ENCODE measurements at places on chromosomes 6 and 20. TPM values are rescaled to one million over a fixed set of nuclear protein-coding genes. Genes with fewer than 3 reads are reported as not detected.

GRCh38 chr6:105593056-105593690 is 190.3 kb upstream of the PREP start:
- H3K4me1 ChIP-seq: peaks cover 66% of the 10 kb centered on the region
- H3K27ac ChIP-seq: peak overlapping the region; percentile 96
- H3K27me3 ChIP-seq: no peaks in the 10 kb centered on the region
- no peak for DNase-seq
- H3K4me3 ChIP-seq: no peak overlapping the region
- H3K36me3 ChIP-seq: no peaks in the 10 kb centered on the region

DNA sequence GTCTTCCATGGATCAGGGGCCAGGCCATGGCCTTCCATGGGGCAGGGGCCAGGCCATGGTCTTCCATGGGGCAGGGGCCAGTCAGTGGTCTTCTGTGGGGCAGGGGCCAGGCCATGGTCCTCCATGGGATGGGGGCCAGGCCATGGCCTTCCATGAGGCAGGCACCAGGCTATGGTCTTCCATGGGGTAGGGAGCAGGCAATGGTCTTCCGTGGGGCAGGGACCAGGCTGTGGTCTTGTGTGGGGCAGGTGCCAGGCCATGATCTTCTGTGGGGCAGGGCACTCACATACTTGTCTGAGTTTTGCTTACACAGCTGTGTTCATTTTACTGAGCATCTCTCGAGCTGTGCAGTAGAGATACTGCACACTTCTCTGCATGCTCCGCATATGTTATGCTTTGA is 57.3 kb upstream of the THBS2 start:
- no peaks in the 10 kb centered on the region for H3K4me1 ChIP-seq
- no peak for DNase-seq
- H3K4me3 ChIP-seq: no peak overlapping the region
- H3K27ac ChIP-seq: no peak overlapping the region

DNA sequence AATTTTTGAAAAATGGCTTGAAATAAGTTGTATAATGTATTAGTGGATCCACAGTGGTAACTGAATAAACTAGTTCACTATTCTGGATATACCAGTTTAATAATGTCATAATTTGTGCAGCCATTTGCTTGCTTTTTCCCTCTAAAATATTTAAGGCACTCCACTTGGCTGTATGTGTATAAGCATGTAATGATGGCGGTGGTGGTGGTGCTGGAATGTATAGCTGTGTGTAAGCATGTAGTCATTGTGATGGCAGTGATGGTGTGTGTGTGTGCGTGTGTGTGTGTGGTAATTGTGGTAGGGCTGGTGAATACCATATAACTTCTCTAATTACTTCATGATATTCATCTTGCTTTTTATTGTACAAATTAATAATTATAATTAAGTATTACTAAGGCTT is 89.2 kb upstream of the HIVEP1 start:
- H3K36me3 ChIP-seq: no peaks in the 10 kb centered on the region
- H3K27me3 ChIP-seq: no peaks in the 10 kb centered on the region
- H3K4me1 ChIP-seq: peaks cover 27% of the 10 kb centered on the region
- no peak for DNase-seq
- no peak overlapping the region for H3K27ac ChIP-seq

- no peaks in the 10 kb centered on the region for H3K4me1 ChIP-seq
- no peak overlapping the region for H3K27ac ChIP-seq
- DNase-seq: no peak
These were observed 9.9 kb downstream of the GGT7 start for GRCh38 chr20:34862724-34863123.

DNA sequence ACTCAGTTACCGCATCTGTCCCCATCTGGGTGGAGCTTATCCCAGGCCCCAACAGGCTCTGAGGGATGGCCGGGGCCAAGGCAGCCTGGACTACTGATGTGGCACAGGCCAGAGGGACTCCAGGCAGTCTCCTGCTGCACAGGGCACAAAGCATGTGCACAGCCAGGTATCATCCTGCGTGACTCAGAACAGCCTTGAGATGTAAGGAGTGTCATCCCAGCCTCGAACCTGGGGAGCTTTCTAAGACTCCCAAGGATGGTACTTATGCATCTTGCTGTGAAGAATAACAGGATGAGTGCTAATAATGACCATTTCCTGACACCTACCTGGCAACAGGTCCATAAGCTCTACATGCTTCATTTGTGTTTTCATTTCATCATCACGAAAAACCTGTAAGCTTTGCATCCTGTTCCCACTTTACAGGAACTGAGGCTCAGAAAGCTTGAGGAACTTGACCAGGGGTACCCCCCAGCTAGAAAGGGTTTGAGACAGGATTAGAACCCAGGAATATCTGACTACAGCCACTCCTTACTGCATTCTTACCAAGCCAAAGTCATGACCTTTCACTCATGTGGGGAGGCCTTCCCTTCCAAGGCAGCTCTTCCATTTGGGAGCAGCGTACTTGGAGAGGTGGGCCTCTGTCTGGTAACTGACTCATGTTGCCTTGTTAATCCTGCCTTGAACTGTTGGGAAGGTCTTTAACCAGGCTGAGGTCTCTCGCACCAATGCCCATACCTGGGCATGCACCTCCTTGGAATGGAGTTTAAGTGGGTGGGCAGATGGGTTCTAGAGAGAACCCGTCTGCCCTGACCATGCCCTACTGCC is 1.9 kb downstream of the TRIB3 start:
- H3K36me3 ChIP-seq: peaks cover under 1% of the 10 kb centered on the region
- H3K27ac ChIP-seq: no peak overlapping the region
- DNase-seq: no peak
- peaks cover 9% of the 10 kb centered on the region for H3K4me1 ChIP-seq
- H3K4me3 ChIP-seq: peak overlapping the region; percentile 68

DNA sequence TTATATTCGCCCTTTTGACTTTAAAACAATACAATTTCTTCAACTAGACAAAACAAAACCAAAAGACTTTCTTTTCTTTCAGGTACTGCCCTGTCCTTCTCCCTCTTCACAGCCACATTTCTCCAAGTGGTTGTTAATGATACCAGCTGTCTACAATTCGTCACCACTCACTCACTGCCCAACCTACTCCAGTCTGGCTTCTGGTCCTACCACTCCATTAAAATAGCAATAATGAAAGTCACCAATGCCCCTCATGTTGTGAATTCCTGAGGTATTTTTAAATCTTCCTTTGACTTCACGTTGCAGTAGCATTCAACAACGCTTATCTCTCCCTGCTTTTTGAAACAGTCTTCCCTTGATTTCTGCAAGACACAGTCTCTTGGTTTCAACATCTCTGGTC is 11.6 kb upstream of the MAN1A1 start:
- DNase-seq: no peak
- H3K27me3 ChIP-seq: peaks cover 3% of the 10 kb centered on the region
- H3K4me3 ChIP-seq: no peak overlapping the region
- H3K4me1 ChIP-seq: no peaks in the 10 kb centered on the region
- H3K36me3 ChIP-seq: no peaks in the 10 kb centered on the region
- no peak overlapping the region for H3K27ac ChIP-seq

DNA sequence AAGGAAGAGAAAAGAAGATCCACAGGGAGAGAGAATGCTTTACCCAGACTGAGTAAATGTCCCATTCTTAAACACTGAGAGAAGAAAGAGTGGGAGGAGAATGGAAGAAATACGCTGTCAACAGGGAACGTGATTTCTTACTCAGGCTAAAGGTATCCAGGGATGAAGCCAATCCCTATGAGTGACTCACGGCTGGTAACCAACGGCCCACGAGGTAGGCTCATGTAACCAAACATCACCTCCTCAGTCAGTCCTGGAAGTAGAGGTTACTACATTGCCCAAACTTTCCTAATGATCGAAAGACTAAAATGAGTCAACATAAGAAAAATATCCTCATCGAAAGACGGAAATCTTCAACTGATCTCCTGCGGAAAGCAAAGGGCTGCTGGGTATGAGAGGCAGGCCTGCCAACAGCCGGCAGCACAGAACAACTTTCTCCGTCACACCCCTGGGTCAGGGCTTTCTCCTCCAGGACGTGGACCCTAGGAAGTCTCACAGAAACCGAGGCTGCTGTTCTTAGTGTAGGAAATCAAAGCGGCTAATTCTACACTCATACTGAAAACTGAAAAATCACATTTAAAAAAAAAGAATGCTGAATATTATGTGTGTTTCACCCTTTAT is 292.6 kb downstream of the GMDS start:
- no peaks in the 10 kb centered on the region for H3K36me3 ChIP-seq
- no peaks in the 10 kb centered on the region for H3K27me3 ChIP-seq
- H3K4me1 ChIP-seq: peaks cover 11% of the 10 kb centered on the region
- peak overlapping the region; percentile 49 for H3K27ac ChIP-seq

- no peak overlapping the region for H3K27ac ChIP-seq
- H3K4me1 ChIP-seq: peaks cover 5% of the 10 kb centered on the region
- peak; percentile 53 for DNase-seq
- H3K27me3 ChIP-seq: no peaks in the 10 kb centered on the region
These were observed 41.5 kb upstream of the KCNQ5 start for GRCh38 chr6:72580281-72580940.

GRCh38 chr6:75128878-75129570 is 76.8 kb downstream of the COL12A1 start:
- peaks cover 96% of the 10 kb centered on the region for H3K36me3 ChIP-seq
- H3K4me1 ChIP-seq: peaks cover 12% of the 10 kb centered on the region
- DNase-seq: no peak
- H3K4me3 ChIP-seq: no peak overlapping the region
- H3K27me3 ChIP-seq: no peaks in the 10 kb centered on the region

DNA sequence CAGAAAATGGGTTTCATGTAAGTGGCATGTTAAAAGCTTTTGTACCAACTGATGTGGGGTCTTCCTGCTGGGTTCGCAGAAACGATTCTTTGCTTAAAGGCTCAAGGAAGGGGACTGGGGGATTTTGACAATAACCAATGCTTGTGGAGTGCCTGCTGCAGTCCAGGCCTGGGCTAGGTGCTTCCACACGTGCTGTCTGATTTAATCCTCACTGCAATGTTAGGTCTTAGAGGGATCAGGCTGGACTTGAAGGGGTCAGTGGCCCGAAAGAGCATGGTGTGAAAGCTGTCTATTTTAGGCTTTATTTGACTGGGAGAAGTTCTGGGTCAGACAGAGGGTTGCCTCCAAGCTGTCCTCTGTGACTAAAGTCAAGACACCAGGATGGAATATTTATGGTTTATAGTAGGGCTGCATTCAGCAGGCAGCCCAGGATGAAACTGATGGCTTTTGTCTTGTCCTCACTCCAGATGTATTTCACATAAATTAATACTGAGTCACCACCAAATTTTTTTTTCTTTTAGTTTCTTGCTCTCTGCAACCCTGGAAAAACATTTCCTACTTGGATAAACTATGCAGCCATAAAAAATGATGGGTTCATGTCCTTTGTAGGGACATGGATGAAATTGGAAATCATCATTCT is 219.1 kb downstream of the ZMYND8 start:
- H3K27me3 ChIP-seq: no peaks in the 10 kb centered on the region
- H3K36me3 ChIP-seq: no peaks in the 10 kb centered on the region
- H3K27ac ChIP-seq: peak overlapping the region; percentile 57
- no peak overlapping the region for H3K4me3 ChIP-seq

DNA sequence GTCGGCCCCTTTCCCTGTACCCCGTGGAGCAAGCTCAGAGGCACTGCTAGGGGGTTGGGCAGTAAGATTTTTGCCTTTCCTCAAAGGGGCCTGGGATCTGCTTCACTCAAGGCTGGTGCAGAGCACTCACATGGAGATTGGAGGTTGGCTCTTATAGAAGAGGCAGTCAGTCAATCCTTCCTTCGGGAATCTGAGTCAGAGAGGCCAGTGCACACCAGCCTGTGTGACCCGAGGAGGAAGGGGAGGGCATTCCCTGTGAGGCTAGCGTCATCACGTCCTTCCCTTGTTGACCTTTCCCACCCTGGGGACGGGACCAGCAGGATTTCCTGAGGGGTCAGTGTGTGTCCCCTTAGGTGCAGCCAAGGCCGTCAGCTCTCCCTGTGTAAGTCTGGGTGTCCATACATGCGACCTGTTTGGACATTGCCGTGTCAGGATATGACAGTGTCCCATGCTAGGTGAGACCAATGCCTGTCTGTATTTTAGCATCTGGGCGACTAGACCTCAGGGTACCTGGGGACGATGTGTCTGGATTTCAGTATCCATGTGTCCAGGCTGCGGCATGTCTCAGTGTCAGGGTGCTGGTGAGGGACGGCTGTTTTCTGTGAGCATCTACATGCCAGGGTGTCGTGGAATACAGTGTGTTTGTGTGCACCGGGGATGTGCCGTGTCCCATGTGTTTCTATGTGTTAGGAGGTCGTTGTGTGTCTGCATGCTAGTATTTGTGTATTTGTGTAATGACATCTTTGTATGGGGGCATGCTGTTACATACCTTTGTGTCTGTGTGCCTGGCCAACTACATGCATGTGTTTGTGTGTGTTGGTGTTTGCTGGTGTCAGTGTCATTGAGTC is 2.8 kb upstream of the ZNF512B start:
- H3K27me3 ChIP-seq: no peaks in the 10 kb centered on the region
- H3K4me1 ChIP-seq: peaks cover 35% of the 10 kb centered on the region
- no peak overlapping the region for H3K27ac ChIP-seq
- no peak overlapping the region for H3K4me3 ChIP-seq
- peaks cover 20% of the 10 kb centered on the region for H3K36me3 ChIP-seq
- no peak for DNase-seq

GRCh38 chr6:63635588-63636517 is at the start of gene PHF3:
PHF3 (plus strand) TSS chr6:63635802; CDS start chr6:63646552, 10,750 bp downstream.
- H3K4me1 ChIP-seq: peaks cover 17% of the 10 kb centered on the region
- H3K27me3 ChIP-seq: peaks cover 8% of the 10 kb centered on the region
- peak; percentile 93 for DNase-seq

DNA sequence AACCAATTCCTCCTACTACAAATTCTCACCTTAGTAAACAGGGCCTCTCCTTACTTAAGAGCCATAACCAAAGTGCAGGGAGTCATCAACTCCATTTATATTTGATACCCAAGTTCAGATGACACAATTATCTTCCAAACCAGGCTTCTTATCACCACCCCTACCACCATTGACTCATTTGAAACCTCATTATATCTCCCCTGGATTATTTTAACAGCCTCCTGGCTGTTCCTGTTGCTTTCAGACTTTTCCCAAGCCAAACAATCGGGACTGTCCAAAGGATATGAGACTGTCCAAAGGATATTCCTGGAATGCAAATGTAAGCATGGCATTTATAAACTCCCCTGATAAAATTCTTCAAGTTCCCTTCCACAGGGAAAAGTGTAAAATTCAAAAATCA is 394.3 kb downstream of the MAFB start:
- peak; percentile 39 for DNase-seq
- no peaks in the 10 kb centered on the region for H3K36me3 ChIP-seq
- no peaks in the 10 kb centered on the region for H3K27me3 ChIP-seq

TNFAIP3 gene
- total RNA-seq: 12.2 TPM

CST7 gene
- total RNA-seq: not detected

CAGE1 gene
- total RNA-seq: 0.08 TPM

GRM1 gene
- not detected for total RNA-seq

TRDN gene
- total RNA-seq: not detected

RIPOR3 gene
- 1.3 TPM for total RNA-seq

PRR18 gene
- total RNA-seq: 0.76 TPM

PTCRA gene
- total RNA-seq: not detected

FHL5 gene
- total RNA-seq: not detected

SEL1L2 gene
- not detected for total RNA-seq

Measured in SJSA1 (cell line).